ENCODE measurements at places on chromosomes 12 and 14.

DNA sequence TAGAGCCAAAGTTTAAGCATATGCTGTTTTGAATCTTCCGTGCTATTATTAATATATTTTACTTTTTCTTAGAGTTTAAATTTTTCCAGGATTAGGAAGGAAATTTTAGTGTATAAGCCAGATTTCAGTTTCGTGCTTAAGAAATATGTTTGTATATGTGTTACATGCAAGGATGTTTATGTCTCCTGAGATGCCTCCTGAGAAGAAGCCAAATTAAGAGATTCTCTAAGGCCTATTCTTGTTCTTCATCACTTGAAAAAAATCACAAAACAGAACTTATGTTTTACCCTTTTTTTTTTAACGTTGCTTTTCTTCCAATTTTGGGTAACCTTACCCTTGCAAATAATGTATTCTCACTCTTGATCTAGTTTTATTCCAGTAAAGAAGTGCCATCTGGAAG is 412.7 kb downstream of the TMTC2 start:
- no peak for DNase-seq

- peak; percentile 98 for DNase-seq
Measured at GRCh38 chr12:57229634-57230380, at the start of gene SHMT2. Gene SHMT2 (plus strand): TSS chr12:57229711. CDS start chr12:57229779, 68 bp downstream.

DNA sequence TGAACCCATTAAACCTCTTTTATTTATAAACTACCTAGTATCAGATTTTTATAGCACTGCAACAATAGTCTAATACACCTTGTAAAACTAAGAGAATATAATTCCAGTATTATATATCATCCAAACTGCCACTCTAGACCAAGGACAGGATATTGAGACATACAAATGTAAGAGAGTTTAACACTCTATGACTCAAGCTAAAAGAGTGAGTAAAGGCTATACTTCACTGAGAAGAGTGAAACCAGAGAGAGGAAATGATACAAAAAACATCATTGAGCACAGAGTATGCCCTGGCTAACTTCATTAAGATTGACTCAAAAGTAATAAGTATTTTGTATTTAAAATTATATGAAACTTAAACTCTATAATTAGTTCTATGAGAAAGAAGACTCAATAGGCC is 1951.9 kb upstream of the SEL1L start:
- DNase-seq: no peak

GRCh38 chr12:81089412-81089811 is 11.5 kb downstream of the ACSS3 start:
- no peak for DNase-seq

- DNase-seq: no peak
Measured at GRCh38 chr12:60072911-60073310, 477.1 kb downstream of the SLC16A7 start.

- DNase-seq: peak; percentile 19
Measured at GRCh38 chr14:67240168-67240932, 885 bp upstream of the PALS1 start.

DNA sequence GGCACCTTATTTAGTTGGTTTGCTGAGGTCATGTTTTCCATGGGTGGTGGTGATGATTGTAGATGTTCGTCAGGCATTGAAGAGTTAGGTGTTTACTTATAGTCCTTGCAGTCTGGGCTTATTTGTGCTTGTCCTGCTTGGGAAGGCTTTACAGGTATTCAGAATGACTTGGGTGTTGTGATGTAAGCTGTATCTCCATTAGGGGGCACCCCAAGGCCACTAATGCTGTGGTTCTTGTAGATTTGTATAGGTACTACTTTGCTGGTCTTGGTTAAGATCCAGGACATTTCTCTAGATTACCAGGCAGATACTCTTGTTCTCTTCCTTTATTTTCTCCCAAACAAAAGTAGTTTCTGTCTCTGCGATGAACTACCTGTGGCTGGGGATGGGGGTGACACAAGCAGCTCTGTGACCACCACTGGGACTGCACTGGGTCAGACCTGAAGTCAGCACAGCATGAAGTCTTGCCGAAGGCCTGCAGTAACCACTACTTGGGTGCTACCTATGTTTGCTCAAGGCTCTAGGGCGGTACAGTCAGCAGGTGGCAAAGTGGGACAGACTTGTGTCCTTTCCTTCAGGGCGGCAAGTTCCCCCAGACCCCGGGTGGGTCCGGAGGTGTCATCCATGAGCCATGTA is 35.8 kb upstream of the FBXO33 start:
- no peak for DNase-seq

DNA sequence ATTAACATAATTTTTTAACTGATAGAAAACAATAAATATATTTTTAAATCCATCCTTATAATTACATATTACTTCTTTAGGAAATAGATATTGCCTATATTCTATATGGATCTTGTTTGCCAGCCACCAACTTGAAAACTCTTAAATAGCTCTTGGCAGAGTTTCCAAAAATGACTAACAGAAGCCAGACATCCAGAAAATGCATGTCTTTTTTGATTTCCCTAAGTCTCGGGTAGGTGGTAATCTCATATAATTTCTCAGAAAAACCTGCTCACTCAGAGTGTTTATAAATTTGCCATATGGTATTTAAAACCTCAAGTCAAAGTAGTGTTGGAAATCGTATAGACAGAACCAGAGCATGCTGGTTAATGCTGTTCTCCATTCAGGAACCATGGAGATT is 360.4 kb upstream of the FOXG1 start:
- DNase-seq: no peak

DNA sequence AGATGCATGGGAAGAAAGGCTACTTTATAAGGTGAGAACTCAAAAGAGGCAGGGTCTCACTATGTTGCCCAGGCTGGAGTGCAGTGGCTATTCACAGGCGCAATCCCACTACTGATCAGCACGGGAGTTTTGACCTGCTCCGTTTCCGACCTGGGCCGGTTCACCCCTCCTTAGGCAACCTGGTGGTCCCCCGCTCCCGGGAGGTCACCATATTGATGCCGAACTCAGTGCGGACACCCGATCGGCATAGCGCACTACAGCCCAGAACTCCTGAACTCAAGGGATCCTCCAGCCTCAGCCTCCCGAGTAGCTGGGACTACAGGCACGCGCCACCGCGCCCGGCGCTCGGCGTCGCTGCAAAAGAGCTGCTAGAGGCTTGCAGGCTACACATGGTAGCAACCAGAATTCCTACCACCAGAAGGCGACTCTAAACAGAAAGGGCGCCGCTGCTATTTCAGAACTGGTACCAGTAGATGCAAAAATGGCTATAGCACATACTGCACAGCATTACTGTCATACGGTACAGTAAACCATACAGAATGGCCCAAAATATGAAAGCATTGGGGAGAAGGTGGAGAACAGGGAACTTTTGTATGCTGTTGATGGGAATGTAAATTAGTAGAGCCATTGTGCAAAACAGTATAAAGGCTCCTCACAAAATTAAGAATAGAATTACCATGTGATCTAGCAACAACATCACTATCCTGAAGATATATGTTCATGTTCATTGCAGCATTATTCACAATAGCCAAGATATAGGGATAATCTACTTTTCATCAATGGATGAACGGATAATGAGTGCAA is 1.2 kb upstream of the NEMF start:
- peak; percentile 65 for DNase-seq

- no peak for DNase-seq
Measured at GRCh38 chr14:23681337-23681736, 45.2 kb downstream of the DHRS2 start.

GRCh38 chr14:45135659-45136395 is at the start of gene FANCM:
Gene FANCM (plus strand): TSS chr14:45135930. CDS start chr14:45136032, 102 bp downstream.
- peak; percentile 86 for DNase-seq

DNA sequence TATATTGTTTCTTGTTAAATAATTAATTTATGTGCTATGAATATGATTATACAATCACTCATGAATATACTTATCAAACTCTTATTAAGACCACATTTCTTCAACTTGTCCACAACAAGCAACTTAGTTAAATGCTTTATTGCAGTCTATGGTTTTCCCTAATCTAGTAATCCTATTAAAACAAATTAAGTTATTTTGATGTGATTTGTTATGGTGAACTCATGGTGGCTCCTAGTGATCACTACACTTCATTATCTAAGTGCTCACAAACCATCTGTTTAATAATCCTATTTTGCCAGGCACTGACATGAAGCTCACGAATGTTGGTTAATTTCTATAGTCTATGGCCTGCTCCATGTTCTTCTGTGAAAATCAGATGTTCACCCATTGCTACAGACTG is 42.9 kb downstream of the INSM2 start:
- no peak for DNase-seq

- DNase-seq: peak; percentile 16
Measured at GRCh38 chr12:65209655-65210043, 40.3 kb downstream of the LEMD3 start.

DNA sequence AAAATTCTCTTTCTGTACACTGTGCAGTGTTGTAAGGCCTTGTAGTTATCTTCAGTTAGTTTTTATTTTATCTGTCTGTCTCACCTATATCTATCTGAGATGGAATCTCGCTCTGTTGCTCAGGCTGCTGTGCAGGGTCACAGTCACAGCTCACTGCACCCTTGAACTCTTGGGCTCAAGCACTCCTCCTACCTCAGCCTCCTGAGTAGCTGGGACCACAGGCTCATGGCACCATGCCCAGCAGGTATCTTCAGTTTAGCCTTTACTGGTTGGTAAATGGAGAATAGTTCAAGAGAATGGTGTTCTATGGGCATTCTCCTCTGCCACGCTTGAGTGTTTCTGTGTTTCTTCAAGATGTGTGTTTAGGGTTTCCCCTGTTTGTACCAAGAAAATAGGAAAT is 13.6 kb downstream of the TULP3 start:
- no peak for DNase-seq

DNA sequence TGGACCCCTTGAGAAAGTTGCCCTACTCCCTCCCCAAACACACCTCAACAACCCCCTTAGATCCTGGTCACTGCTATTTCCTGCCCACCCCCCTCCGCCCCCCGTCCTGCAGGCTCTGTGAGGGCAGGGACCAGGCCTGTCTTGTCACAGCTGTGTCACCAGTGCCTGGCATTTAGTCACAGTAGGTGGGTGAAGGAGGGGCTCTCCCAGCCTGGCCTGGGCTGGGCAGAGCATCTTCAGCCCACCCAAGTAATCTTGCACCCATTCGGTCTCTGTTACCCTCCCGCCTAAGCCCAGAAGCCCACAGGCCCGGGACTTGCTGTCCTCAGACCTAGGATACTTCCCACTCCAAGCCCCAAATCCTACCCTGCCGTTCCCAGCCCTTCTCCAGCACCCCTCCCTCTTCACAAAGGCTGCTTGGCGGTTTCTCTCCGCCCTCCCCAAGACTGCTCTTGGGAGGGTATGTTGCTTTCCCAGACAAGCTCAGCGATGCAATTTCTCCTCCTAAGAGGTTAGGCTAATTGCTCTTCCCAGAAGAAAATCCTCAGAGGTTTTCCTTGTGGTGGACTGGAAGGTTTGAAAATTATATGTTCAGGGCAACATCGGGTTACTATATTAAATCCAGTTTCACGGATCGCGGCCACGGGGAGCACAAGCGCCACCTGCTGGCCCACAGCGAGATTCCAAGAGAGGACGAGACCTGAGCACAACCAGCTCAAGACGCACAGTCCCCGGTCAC is 50.8 kb upstream of the ZFP36L1 start:
- DNase-seq: peak; percentile 79

DNA sequence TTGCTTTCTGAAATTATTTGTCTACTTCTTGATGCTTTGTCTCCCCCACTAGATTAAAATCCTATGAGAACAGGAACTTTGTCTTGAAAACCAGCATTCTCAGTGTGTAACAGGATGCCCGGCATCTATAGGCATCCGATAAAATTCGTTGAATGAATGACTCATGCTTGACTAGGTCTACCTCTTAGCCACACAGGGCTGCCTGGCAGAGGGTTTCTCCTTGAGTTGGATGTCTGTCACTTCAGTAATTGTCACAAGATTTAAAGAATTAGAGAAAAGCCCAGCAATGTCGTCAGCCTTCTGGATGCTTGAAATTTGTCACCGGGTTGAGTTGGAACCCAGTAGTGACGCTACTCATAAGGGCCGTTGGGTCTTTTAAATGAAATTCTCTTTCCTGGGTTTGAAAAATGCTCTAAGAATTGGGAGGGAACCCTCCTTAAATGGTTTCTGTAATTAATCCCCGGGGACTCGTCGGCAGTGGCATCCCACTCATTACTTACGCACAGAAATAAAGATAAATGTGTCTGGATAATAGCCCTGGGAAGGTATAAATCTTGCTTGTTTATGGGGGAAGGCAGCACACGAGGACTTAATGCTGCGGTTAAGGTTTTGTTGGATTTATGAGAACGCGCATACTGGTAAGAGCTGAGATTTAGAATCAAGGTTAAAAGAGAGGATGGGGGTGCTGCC is 194.1 kb downstream of the AACS start:
- DNase-seq: no peak

GRCh38 chr14:55446127-55446736 is 5.8 kb upstream of the TBPL2 start:
- peak; percentile 61 for DNase-seq

DNA sequence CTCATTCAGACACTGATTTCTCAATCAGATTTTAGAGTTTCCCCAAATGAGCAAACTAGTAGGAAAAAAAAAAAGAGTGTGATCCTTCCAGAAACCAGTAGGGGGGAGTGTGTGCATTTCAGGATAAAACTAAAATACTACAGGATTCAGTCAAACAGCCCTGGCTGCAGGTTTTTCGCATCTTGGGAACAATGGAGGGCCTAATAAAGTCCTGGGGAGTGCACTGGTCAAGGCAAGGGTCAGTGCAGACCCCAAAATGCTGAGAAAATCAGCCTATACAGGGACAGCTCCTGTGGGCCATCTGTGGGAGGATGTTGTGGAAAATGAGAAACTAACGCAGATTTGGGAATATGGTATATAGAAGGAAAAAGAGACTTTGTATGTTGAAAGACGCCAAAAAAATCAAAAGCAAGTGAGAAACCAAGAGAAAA is 22.2 kb upstream of the ABCD4 start:
- DNase-seq: peak; percentile 52

DNA sequence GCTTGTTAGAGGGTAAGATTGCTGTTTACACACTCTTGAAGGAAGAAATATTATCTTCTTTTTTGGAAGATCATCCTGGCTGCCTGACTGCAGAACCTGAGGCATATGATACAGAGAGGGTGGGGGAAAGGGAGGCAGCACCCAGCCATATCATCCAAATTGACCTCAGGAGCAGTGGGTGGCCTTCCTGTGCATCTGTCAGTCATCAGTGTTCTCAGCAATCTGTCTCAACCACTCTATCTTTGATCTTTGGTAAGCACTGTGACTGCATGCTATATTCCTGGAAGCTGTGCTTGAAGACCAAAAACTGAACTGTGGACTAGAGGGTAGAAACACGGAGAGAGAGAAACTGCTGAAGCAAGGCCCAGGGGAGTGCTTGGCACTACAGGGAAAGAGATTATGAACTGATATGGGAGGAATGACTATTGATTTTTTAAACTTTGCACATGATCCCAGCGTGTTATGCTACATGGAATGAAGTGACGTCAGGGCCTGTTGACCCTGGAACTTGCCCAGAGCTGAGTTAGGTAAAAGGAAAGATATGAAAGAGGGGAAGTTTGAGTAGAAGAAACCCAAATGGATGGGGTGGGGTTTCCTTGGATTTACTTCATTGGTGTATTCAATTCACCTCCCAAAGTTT is 171.5 kb downstream of the ASCL1 start:
- no peak for DNase-seq

- peak; percentile 15 for DNase-seq
Measured at GRCh38 chr12:44874981-44875416, 1.1 kb downstream of the NELL2 start.

- DNase-seq: no peak
Measured at GRCh38 chr14:40414386-40414785, 982.2 kb upstream of the FBXO33 start.

- peak; percentile 29 for DNase-seq
Measured at GRCh38 chr12:15856097-15856982, 25.8 kb upstream of the STRAP start.
